ENCODE measurements at places on chromosomes 7 and 10.

GRCh38 chr7:27145165-27145913 is 1.9 kb upstream of the HOXA5 start:
- DNase-seq, result no peak

GRCh38 chr10:691216-691615 is 1.7 kb upstream of the DIP2C start:
- no peak for DNase-seq

DNA sequence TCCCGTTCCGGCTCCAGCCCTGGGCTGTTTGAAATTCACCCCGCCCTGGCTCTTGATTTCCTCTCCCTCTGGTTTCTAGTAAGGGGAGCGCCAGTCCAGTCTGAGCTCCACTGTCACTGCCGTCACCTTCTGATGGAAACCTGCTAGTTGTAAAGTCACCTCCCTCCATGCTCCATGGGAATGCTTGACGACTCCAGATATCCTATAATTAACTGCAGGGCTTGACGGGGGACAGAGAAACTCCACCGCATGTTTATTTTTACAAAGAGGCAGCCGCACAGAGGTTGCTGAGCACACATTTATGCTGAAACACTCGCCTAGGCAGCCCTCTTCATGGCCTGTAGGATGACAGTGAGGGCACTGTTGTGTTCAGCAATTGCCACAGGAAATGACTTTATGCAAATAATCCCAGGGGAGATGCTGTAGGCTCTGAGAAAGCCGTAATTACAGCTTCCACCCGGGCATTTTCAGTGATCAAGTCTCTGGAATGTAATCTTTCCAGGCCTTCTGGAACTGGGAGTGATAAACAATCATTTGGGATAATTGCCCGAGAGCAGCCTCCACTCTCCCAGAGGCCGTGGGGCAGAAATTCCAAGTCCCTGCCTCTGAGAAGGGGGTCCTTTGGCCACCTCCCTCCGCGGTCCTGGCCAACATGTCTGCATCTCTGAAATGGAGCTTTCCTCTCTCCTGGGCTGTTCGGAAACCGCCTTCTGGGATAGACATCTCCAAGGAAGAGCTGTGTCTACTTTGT is 300.5 kb downstream of the KLF6 start:
- DNase-seq, result no peak

- DNase-seq, result no peak
These were observed 287.4 kb upstream of the SEMA3D start for GRCh38 chr7:85474234-85474633.

DNA sequence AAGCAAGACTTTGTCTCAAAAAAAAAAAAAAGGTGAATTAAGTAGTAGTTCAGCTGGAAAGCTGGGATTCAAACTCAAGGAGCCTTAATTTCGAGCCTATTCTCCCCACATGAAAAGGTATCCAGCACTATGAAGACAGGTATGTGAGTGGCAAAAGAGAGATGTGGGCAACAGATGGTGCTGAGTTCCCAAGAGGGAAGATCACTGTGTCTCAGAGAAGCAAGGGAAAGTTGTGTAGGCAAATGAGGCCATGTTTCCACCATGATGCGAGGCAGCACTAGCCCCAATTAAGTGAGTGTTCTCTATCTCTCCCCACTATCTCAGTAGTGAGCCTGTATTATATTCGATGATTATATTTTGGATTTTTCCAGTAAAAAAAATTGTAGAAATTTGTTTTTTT is 19.8 kb upstream of the ST7 start:
- no peak for DNase-seq

GRCh38 chr10:86665218-86665607 is 3.1 kb upstream of the LDB3 start:
- DNase-seq, result no peak

GRCh38 chr10:7380704-7381241 is 30.1 kb downstream of the SFMBT2 start:
- DNase-seq, result no peak

GRCh38 chr10:94320285-94320914 is 42.3 kb downstream of the NOC3L start:
- DNase-seq, result peak; percentile 62

GRCh38 chr10:77614778-77615625 is 22.6 kb downstream of the KCNMA1 start:
- no peak for DNase-seq

- peak; percentile 27 for DNase-seq
These were observed 25.5 kb upstream of the INMT start for GRCh38 chr7:30726296-30727006.

DNA sequence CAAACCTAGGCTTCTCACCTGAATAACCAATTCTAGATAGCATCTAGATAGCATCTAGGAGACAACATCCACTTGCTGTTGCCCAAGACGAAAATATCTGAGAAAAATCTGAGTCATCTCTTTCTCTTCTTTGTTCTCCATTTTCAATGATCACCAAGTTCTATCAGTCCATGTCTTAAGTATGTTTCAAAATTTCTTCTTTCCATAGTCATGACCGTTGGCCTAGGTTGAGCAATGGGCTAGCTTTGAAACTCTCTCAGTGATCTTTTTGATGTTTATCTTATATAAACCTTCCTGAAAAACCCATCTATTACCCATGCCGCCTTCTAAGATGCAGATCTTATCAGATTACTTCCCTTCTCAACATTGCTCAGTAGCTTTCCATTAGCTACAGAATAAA is 23.4 kb upstream of the CASD1 start:
- no peak for DNase-seq

GRCh38 chr10:5927306-5927705 is 37.3 kb downstream of the FBH1 start:
- DNase-seq, result no peak

- DNase-seq, result peak; percentile 25
These were observed 26.9 kb upstream of the TRIM56 start for GRCh38 chr7:101058355-101058754.

DNA sequence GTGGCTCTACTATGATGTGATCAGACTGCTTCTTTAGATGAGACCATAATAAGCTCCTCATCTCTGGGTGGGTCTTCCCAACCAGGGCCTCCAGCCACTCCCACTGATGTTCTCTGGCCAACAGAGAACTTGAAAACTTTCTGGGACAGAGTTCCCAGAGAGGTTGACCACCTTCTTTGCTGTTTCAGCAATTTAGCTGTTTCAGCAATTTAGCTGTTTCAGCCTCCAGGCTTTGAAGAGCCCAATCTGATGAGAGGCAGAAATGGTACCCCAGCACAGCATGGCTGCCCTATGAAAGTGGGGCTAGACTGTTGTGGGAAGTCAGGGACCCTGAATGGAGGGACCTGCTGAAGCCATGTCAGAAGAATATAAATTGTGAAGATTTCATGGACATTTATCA is 49.0 kb downstream of the ZNF92 start:
- no peak for DNase-seq

GRCh38 chr10:79266084-79266483 is 81.2 kb upstream of the PPIF start:
- DNase-seq, result no peak

- DNase-seq, result no peak
These were observed 24.8 kb downstream of the BRAF start for GRCh38 chr7:140899883-140900282.

GRCh38 chr10:12500381-12501303 is 151.3 kb downstream of the CAMK1D start:
- DNase-seq, result no peak

DNA sequence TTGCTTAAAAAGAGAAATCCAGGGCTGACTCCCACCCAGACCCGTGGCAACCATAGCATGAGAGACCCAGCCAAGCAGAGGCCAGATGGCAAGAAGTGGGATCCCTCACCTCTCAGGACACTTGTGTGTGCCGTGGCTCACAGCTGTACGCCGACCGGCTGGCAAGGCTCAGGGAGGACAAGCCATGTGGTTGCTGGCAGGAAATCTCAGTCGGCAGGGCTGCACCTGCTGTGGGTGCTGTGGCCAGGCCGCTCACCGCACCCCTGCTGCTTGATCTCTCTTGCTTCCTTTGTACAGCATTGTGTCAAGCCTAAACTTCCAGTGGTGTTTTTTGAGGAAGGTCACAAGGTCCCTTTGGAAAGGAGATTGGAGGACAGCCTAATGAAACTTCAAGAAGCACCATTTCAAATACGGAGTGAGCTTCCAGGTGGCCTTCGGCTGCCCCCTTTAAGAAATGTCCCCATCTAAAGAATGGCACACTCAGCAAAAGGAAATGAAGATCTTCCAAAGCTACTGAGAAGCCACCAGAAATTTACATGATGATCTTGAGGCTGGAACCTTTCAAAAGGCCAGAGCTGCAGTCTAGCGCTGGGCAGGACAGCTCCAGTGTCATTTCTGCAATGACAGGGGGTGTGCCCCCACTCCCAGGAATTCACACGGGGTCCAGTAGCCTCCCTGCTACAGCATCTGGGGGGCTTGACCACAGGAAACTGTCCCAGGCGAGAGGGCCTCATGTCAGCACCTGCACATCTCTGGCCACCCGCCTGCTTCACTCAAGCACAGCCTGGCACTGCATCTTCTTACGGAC is 409.0 kb upstream of the MGMT start:
- DNase-seq, result peak; percentile 23

DNA sequence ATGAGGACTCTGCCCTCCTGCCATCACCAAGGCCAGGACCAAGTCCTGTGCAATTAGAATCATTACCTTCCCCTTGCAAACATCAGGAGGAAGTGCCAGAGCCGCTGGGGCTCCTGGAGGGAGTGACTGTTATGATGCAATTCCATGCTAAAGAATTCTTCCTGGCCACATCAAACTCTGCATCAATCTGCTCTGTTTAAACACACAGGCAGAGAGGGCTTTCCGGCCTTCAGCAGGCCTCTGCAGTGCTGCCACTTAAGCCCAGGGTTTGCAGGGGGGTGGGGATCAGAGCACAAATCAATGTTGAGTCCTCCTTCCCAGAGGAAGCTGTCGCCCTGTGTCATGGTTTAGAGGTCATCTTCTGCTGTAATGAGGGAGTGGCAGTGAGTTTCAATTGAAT is 58.1 kb downstream of the CTBP2 start:
- no peak for DNase-seq

DNA sequence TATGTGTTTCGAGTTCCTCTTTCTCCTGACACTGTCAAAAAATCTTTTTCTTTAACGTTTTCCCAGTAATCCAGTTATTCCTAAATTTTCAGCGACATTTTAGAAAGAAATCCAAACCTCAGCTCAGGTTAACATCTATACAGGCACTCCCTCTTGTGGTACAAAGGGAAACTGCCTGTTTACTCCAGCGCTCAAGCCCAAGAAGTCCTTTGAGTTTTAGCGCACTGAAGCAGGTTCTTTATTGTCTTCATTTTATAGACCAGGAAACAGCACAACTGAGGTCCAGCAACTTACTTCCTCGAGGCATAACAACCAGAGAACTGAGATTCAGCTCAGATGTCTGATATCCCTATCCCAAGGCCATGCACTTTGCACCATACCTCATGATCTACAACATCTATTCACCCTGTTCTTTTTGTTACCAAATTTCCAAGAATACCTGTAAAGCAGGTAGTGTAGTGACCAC is 287.2 kb upstream of the MKLN1 start:
- DNase-seq, result peak; percentile 64

DNA sequence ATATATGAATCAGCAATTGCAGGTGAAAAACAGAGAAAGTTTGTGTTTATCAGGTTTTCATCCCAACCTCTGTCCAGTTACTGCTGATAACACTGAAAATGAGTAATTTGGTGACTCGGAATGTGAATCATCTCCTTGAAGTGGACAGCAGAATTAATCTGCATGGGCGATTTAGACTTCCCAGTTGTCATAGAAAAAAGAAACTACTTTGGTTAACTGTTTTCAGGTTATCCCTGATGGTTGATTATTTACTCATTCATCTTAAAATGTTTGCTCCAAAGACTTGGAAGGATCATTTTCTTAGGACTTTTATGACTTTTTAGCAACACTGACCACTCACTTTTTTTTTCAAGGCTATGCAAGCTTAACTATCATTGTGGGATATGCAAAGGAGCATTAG is 504.1 kb upstream of the ANKRD30A start:
- DNase-seq, result no peak

GRCh38 chr7:129257168-129257567 is 32.3 kb downstream of the AHCYL2 start:
- no peak for DNase-seq

- DNase-seq, result no peak
These were observed 8.9 kb downstream of the CDK14 start for GRCh38 chr7:90605055-90605454.

GRCh38 chr10:102581981-102582580 is 62.2 kb upstream of the TRIM8 start:
- DNase-seq, result no peak

DNA sequence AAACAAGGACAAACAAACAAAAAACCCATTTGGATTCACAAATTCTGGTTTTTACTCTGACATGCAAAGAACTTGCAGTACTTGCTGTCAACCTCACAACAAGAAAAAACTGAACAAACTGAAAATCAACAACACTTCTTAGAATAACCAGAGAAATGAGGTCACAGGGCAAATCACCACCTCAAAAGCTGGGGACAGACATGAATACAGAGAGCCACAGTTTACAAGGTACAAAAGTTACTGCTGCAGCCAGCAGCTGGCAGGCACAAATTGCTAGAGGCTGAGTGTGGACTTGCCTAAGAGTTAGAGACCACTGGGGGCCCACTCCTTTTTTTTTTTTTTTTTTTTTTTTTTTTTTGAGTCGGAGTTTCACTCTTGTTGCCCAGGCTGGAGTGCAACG is 15.0 kb upstream of the RNF32 start:
- no peak for DNase-seq

GRCh38 chr10:118735294-118735693 is 19.5 kb downstream of the CACUL1 start:
- DNase-seq, result no peak

DNA sequence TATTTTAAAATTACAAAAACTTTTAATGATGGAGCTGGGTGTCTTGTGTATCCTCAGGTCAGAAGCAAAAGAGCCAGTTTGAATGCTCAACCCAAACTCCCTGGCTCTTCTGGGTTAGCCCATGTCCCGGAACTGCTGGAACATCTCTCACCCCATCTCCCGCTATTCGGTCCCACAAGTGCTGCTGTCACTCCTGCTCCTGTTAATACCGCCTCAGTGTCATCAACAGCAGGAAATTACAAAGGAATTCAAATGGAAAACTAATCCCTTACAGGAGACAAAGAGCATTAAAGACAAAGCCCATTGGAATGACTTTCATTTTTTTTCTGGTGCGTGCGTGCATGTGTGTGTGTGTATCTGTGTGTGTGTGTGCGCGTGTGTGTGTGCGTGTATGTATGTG is 112.0 kb upstream of the C7orf33 start:
- no peak for DNase-seq

DNA sequence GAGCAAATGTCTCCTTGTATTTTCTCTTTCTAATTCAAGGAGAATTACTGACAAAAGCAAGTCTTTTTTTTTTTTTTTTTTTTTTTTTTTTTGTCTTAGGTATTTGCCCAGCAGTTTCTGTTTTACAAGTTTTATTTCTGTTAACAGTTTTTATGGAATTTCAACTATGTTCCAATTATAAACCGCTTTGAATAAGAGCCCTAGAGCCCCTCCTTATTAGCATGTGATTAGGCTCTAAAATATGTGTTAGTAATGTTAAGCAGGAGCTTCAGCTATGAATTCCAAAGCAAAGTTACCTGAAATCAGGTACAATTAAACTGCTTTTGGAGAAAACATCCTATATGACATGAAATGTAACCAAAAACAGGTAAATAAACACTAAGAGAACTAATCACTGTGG is 997.0 kb upstream of the POT1 start:
- no peak for DNase-seq
